ENCODE measurements at places on chromosomes 6 and 20.

- DNase-seq, result no peak
These were observed 184.3 kb downstream of the THBS2 start for GRCh38 chr6:169069356-169069755.

- no peak for DNase-seq
These were observed 10.6 kb downstream of the PFDN4 start for GRCh38 chr20:54218470-54218869.

DNA sequence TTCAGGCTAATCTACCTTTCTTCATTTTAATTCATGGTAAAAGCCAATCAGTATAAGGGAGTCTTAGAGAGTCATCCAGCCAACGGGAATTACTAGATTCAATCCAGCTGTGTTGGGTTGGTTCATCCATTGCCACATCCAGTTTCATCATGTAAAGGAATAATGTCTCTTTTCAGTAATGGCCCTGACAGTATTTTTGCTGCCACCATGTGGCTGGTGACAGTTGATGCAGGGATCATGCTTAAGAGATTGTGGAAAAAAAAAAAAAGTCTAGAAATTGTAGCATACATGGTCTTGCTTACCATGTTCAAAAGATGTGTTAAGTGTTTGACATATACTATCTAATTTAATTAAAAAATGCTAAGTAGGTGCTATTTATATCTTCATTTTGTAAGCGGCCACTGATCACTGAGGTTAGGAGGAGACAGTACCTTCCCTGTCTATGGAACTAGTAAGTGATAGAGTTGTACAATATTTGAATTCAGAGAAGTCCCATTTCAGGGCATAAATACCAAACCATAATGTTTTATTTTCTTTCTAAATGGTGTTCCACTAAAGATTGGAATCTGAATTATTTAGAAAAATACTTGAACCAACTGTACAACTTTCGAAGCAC is 135.9 kb downstream of the KHDRBS2 start:
- no peak for DNase-seq

DNA sequence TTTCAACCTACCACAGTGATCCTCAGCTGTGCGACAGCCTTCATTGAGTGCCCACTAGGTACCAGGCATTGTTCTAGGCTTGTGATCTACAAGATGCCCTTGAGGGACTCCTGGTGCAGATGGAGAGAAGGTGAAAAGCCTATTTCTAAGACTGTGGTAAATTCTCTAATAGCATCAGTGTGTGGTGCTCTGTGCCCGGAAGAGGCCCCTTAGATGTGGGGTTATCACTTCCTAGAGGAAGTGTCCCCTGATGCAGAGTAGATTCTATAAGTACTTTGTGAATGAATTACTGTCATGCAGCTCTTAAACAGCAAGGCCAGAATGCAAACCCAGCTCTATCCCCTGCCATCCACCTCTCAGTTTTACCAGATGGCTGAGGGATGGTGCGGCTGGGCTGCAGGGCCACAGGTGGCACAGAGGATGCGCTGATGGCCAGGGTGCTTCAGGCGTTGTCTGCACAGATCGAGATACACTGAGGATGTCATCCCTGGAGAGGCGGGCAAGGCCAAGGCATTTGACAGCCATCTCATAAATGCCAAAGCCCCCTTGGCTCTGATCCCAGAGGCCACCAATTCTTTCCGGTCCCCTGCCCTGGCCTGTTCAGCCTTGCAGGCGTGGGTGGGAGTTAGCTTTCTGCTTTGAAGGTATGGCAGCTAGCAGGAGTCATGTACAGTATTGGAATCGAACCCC is 96.7 kb downstream of the TOX2 start:
- no peak for DNase-seq

- DNase-seq, result no peak
These were observed 51.9 kb upstream of the SEC63 start for GRCh38 chr6:108009894-108010293.

GRCh38 chr20:34703424-34704176 is 544 bp upstream of the TP53INP2 start:
- no peak for DNase-seq

DNA sequence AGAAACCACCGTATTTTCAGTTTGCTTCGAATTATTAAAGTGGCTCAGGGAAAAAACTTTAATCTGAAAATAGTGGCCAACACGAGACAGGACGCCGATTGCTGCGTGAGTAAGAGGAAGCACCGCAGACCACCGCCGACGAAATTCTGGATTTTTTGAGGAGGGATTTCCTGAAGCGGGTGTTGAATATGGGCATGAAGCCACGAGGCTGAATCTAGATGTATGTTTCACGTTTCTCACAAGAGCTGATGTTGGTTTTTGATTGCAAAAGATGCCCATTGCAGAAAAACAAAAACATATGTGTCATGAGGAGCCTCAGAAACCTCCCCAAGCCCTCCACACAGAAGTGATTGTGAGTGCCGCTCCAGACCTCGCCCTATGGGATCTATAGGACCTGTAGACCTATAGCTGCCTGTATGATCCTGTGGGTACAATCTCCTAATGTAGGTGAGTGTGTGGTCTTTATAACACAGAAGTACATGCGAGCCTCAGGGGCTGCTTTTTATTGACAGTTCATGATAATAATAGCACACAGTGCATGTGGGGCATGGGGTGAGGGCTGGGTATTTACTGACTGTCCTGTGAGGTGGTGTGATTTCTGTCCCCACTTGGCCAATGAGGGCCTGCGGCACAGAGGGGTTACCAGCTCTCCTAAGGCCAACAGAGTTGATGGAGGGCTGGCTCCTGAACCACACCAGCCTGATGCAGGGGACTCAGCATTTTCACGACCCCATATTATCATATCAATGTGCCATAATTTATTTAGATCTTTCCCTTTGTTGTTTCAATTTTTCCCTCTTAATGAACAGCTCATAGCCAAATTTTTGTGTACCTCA is 243.9 kb downstream of the DLL1 start:
- DNase-seq, result no peak

- DNase-seq, result no peak
These were observed 106.5 kb downstream of the MAFB start for GRCh38 chr20:40582531-40582930.

- DNase-seq, result no peak
These were observed 33.4 kb upstream of the GCNT2 start for GRCh38 chr6:10487668-10488327.

GRCh38 chr20:49797344-49797615 is 15.3 kb upstream of the SLC9A8 start:
- DNase-seq, result no peak

- DNase-seq, result no peak
These were observed 4.8 kb upstream of the SRSF12 start for GRCh38 chr6:89122625-89123024.

DNA sequence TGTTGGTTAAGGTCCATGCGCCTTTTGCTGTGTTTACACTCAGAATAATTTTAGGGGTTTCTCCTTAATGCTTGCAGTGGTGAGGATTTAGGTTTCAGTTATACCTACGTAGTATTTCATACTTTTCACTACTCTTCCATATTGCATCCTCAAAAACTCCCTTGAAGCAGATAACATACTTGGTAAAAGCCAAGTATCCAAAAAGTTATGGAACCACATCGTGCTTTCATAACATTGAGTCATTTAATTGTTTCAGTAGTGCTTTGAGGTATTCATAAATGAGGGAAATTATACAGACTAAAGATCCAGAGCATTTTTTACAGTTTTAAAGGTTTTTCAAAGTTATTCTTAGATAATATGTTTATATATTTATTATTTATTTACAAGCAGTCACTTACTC is 4.0 kb upstream of the ATXN1 start:
- DNase-seq, result no peak

DNA sequence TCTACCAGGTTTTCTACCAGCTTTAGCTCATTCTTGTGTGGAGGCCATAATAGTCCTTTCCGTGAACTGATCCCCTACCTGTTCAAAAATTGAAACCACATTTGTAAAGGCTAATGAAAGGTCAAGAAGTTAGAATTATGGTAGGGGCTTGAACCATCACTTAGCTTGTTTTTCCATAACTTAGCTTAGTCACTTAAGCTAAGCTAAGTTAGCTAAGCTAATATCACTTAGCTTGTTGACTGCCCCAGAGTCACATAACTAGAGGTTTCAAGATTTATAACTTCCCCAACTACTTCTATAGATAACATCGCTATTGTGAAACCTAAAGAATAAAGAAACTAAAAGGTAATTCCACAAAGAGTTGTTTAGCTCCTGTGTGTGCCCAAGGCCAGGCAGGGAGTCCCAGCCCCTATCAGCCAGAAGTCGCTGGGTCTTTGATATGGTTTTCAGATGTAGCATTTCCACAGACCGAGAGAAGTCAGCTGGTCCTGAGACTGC is 131.8 kb downstream of the VEGFA start:
- DNase-seq, result no peak

DNA sequence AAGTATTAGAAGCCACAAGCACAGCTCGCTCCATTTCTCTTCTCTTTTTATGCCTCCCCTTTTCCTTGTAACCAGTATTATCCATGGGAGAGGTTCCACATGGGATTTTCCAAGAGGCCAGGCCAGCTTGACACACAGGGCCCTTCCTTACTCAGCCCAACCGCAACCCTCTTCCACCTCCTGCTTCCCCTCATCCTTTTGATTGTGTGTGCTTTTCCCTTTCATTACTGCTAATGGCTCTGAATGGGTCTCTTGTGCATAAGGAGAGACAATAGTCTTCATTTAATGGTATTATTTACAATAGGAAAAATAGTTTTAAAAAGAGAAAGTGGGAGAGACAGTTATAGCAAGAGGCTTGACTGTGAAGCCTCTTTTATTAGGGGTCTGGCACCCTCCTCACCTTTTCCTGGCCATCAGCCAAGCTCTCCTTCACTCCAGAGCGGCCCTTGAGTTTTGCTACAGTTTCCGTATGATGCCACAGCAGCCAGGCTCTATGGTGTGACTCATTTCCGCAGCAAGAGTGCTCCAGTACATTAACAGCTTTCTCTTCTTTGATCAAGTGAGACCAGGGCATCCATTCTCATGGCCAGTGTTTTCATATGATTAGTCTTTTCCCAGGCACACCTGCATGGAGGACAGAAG is 579.5 kb downstream of the TFAP2B start:
- DNase-seq, result no peak

DNA sequence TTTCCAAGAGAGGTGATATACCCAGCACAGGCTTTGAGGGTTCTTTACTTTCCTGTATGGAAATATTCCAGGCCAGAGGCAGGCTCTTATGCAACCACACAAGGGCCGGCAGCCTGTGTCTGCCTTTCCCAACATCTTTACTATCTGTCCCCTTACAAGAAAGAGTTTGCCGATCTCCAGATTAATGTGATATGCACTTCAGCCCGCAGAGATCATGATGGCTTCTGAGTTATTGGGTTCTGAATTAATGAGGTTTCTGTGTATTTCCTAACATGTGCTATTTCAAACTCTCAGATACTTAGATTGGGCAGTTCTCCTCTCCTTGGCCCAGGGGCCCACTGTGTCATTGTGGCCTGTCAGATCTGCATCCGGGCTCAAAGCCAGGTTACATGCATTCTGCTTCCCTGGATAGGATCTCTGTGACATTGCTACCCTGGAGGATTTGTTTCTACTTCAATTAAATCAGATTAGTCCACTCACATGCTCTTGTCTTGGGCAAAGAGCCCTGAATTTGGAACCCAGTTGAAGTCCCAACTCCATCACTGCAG is 56.6 kb downstream of the TGM2 start:
- no peak for DNase-seq

DNA sequence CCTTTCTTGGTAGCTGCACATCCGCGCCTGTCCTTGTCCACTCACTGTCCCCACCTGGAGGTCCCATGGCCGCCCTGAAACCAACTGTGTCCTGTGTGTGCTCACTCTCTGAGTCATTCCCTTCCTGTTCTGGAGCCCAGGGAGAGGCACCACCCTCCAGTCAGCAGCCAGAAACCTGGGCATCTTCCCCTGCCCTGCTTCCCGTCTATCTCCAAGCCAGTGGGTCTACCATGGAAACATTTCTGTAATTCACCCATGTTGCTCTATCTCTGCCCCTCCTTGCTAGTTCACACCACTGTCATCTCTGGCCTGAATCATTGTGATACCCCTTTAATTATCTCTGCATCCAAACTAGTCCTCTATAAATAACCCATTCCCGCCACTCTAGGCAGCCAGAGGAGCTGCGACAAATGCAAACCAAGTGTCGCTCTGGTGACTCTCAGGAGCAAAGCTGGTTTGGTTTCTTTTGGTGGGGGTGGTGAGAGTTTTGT is 28.8 kb upstream of the SYNJ2 start:
- DNase-seq, result no peak

DNA sequence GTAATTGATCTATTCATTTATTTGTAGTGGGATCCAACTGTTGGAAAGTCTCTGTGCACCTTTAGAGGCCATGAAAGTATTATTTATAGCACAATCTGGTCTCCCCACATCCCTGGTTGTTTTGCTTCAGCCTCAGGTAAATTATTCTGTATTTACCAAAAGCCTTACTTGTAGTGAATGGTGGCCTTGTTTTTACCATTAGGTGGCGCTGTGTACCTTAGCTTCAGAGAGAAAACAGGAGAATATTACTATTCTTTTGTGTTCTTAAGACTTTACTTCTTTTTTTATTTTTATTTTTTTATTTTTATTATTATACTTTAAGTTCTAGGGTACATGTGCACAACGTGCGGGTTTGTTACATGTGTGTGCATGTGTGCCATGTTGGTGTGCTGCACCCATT is 23.7 kb downstream of the PEX7 start:
- DNase-seq, result no peak

DNA sequence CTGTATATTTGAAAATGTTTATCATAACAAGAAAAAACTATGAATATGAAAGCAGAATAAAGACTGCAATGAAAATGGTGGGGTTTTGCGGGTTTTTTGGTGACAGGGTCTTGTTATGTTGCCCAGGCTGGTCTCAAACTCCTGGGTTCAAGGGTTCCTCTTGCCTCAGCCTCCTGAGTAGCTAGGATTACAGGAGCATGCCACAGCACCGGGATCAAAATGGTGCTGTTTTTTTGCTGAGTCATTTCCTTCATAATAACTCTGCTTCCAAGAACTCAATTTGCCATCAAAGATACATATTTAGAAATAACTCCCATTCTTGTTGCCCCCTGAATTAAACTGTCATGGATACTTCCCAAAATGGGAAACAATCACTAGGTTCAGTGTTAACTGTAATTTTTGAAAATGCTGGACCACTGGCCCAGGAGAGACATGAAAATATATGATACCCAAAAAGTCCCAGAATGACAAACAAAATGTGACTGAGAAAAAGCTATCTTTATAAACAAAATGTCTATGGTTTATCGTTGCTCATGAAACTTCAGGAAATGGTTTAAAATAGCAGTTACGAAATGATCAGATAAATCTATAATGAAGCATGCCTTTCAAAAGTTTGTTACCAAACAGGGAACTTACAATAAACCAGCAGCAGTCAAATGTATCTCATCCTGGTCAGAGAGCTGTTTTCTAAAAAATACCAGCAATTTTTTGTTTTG is 32.2 kb downstream of the ILRUN start:
- no peak for DNase-seq

DNA sequence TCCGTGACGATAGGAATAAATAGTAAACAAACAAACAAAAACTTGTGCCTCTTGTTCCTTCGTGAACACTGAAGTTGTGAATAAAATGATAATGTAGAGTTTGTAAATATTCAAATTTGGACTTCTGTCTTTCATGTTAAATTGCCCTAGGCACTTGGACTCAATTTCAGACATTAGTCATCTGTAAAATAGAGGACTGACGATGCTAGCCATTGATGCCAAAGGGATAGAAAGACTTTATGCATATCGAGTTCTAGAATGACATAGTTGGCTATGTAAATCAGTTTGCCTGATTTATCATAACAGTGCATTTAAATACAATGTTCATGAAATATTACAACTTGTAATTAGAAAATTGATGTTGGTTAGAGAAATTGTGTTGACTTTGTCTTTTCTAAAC is 45.9 kb upstream of the FLRT3 start:
- DNase-seq, result no peak

GRCh38 chr6:99779631-99780555 is 173.3 kb downstream of the PRDM13 start:
- no peak for DNase-seq
